ENCODE measurements at places on chromosomes 5 and 9. TPM values are rescaled to one million over a fixed set of nuclear protein-coding genes. Genes with fewer than 3 reads are reported as not detected.

DNA sequence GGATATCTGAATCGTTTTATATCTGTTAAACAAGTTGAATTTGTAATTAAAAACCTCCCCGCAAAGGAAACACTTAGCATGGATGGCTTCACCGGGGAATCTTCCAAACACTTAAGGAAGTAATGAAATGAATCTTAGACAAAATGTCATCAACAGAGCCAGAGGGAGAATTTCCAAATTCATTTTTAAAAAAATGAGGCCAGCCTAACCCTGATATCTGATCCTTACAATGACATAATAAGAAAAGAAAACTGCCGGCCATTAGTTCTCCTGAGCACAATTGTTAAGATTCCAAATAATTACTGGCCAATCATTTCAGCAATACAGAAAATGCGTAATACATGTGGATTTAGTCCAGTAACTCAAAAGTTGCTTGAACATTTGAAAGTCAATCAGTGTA, 6.1 kb upstream of the KIF12 start:
- no peak for DNase-seq
- H3K4me1 ChIP-seq = no peaks in the 10 kb centered on the region
- no peak overlapping the region for H3K27ac ChIP-seq

The FIBCD1 gene
- total RNA-seq = 0.09 TPM

GRCh38 chr9:89010056-89010455, 18.8 kb downstream of the S1PR3 start:
- no peak for DNase-seq
- H3K4me3 ChIP-seq = no peak overlapping the region
- H3K36me3 ChIP-seq = no peaks in the 10 kb centered on the region
- no peaks in the 10 kb centered on the region for H3K27me3 ChIP-seq
- no peaks in the 10 kb centered on the region for H3K4me1 ChIP-seq

The ARSI gene
- 0.76 TPM for total RNA-seq

The PCDHA11 gene
- 0.05 TPM for total RNA-seq

DNA sequence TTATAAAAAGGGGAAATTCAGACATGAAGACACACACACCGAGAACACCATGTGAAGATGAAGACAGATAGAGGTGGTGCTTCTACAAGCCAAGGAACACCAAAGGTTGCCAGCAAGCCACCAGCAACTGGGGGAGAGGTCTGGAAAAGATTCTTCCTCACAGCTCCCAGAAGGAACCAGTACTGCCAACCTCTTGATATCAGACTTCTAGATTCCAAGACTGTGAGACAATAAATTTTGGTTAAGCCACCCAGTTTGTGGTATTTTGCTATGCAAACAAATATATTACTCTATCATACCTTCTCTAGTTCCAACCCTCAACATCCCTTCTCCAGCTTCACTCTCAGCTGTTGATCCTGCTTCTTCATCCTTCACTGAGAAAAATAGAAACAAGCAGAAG, 451.1 kb downstream of the EBF1 start:
- no peak overlapping the region for H3K4me3 ChIP-seq
- no peaks in the 10 kb centered on the region for H3K36me3 ChIP-seq
- no peaks in the 10 kb centered on the region for H3K27me3 ChIP-seq
- H3K27ac ChIP-seq = no peak overlapping the region
- no peak for DNase-seq
- H3K4me1 ChIP-seq = no peaks in the 10 kb centered on the region

Data from thymus (tissue), 14 donors.